ENCODE measurements at places on chromosomes 13 and 19. TPM values are rescaled to one million over a fixed set of nuclear protein-coding genes. Genes with fewer than 3 reads are reported as not detected.
A peak's percentile ranks its signal among the peaks of the same experiment; 100 is the strongest.

- peak; percentile 79 for DNase-seq
Measured at GRCh38 chr19:35090506-35091214, 25.0 kb upstream of the FXYD3 start.

DNA sequence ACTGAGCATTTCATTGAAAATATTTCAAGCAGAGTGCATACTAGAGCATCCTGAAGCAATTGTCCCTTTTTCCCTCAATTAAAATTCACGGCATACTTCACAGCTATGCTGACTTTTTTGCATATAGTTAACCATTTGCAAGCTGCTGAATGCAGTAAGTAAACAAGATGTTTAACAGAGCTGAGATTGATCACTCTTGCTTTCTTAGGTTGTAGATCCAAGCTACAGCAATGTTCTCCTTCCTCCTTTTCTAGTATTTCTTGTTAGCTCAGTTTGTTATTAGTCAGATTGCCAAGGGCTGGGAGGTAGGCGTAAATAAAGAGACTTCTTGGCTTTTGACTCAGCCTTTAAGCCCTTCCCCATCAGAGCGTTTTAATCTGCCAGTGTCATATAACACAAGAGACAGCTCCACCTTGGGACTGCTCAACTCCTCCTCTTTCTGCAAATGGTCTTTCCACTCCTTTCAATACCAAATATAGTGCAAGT, at the start of gene SLITRK6:
TSS of gene SLITRK6 (minus strand) at position 323 of the 486 bp plus-strand sequence. CDS start 2,911 bp downstream, outside the sequence.
- no peak for DNase-seq

GRCh38 chr13:21670883-21671619, at the start of gene FGF9:
Gene FGF9, plus strand, starts transcription at chr13:21671073. Its CDS starts 840 bp downstream, at chr13:21671913.
- DNase-seq: peak; percentile 88

DNA sequence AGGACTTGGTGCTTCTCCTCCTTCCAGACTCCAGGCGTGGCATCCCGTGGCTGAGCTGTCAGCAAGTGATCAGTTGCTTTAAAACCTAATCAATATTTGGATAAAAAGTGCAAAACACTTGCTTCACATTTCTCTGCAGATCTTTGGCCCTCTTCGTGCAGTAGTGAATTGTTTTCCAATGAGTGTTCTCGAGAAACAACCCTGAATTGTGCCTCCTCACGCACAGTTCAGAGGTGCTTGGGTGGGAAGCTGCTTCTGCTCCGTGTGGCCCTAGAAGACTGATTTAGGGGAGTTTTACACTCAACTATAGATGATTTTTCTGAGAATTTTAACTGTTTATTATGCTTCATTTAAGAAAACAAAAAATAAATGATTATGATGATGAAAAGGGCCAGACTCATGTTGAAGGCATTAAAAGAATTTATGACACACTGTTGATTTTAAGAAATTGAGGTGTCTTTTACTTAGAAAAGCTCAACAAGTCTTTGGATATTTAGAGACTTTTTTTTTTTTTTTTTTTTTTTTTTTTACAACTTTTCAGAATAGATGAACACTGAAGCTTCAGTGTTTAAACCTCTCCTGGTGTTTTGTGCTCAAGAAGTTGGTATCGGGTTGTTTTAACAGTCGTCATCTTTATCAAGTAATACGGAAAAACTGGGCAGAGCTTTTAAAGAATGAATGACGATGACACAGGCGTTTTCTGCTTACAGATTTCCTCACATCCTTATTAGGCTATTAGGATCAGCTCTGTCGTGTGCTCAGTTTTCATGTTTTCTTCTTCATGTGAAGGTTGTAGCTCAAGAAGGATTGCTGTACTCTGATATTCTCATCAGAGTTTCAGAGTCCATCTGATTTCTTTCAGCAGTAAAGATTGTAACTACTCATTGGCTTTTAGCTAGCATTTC, 39.5 kb upstream of the TEX29 start:
- DNase-seq: no peak

DNA sequence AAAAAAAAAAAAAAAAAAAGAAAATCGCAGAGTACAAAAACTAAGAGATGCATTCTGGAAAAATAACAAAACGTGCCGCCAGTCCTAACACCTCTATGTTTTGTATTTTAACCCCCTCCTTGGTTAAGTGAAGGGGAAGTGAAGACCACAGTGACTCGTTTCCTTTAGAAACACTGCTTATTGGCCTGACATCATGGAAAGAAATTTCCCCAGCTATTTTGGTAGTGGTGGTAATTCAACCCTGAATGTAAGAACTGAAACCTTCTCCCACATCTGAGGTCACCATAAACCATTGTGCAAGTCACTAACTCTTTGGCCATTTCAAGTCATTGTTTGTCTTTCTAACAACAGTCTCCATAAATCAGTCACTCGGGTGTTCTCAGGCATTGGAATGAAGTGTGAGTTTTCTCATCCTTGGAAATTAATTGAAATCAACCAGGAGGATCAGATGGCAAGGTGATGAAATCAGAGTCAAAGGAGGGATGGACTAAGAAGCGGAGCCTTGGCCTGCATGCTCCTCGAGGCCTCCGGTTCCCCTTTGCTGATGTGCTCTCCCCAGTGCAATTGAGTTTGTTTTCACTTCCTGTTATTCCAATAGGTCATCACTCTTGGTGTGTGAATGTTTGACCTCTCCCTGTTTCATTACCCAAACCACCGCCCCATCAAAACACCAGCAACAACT, 443.9 kb downstream of the FGF9 start:
- DNase-seq: no peak

DNA sequence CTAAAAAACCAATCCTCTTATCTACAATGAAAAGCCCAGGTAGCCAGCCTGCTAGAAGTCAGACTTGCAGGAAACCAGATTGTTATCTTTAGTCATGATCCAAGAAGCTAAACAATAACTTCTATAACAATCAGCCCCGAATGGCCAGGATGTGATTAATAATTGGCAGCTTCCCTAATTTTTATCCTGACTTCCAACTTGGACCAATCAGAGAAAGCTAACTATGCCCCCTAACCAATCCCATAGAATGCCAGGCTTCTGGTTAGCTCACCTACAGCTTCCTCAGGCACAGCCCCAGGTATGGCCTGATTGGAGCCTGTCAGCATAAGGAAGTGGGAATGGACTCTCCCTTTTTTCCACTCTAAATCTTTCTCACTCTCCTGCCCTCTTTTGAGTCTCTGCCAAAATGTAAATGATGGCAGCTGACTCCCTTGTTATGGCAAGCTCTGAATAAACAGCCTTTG, 394.9 kb downstream of the DLEU7 start:
- DNase-seq: no peak

DNA sequence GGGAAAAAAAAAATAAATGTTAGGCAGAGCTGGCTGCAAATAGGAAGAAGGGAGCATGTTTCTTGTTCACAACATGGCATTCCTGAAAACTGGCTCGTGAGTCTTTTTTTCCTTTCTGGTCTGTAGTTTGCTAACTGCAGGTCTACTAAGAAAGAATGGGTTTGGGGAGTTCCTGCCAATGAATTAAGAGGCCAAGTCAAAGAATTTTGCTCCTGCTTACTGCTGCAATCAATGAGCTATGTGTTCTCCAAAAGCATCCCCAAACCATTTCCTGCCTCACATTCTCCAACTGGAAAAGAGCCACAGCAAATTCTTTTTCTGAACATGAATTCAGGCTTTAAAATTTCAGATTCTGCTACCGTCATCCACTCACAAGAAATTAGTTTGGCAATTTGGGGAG, 88.6 kb downstream of the DCT start:
- DNase-seq: no peak

Gene MUC16
- 4.8 TPM for polyA plus RNA-seq

Measured in testis (tissue), 5 donors.